ENCODE measurements at places on chromosomes 5 and 9.

GRCh38 chr5:138444078-138444773 lies 5.4 kb downstream of the REEP2 start:
- no peak for DNase-seq

DNA sequence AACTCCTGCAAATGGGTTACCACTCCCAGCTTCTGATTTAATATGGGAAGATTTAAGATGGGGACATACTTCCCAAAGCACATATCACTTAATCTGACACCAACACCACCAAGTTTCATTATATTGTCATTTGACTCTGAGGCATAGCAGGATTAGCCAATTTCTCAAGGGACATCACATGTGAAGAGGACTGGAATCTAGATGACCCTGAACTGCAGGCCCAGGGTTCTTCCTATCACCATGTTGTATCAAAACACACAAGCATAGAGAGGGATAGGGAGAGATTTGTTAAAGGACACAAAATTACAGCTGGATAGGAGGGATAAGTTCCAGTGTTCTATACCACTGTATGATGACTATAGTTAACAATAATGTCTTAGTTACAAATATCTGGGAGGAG lies 168.3 kb upstream of the PPP2R2B start:
- DNase-seq = no peak

DNA sequence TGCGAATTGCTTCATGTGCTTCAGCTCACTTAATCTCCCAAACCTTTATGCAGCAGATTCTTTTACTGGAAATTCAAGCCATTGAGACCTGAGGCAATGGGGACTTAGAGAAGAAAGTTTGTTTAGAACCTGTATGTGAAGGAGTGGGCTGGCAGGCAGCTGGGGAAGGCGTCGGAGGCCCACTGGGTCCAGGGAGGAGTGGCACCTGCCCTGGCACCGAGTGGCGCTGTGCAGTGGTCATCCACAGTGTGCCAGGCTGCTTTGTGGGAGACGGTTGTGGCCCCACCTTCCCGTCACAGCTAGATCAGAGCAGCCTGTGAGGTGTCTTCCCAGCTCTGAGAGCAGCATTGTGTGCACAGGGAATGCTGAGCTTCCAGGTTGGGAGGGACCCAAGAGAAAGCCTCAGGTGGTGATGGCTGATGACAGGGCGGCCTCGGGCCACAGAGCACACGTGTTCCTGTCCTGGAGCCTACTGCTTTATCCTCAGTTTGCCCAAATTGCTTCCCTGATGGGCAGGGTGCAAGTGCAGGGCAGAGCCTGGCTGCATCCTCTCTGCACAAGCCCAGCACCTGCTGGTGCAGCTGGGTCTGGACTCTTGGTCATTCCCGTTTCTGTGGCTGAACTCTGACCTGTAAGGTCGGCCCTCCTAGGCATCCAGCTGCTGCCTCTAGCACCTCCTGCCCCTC lies 175.2 kb downstream of the CACNA1B start:
- no peak for DNase-seq

DNA sequence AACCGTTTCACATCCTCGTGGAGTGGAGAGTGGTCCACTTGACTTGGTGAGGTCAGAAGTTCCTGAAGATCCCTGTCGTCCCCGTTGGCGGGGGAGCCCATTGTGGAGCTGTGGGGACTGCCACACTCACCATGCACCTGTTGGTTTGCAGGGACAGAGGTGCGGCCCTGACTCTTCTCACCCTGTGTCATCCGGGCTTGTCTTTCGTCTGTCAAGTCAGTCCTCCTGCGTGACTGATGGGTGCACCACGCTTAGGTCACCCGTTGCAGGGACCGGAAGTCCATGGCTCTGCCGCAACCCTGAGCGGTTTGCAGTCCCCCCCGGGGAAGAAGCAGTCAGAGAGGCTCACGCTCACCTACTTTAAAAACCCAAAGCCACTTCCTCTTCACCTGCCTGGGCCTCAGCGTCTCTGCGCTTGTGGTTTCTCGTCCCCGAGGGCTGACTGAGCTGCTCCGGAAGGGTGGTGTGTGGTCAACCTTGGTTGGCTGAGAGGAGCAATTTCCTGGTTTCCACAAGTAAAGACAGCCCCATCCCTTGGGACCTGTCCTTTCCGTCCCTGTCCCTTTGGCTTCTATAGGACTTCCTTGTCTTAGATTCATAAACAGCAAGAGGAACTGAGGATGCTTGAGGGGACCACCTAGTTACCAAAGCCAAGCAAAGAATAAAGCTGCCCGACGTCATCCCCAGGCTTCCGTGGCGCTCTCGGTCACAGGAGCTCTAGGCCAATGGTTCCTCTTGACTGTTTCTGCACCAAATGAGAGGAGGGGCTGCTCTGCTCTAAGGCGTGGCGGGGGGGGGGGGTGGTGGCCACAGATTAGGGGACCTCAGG lies 53.2 kb downstream of the USP20 start:
- no peak for DNase-seq

- no peak for DNase-seq
Measured at GRCh38 chr9:23229890-23230317, 596.1 kb downstream of the ELAVL2 start.

- no peak for DNase-seq
Measured at GRCh38 chr5:42605490-42605889, 151.1 kb upstream of the CCDC152 start.

Data from cardiac fibroblast (primary cell).